Activated CD8-positive, alpha-beta T cell treated with anti-CD3 and anti-CD28 coated beads for 36 hours (primary cell): ENCODE measurements at places on chromosomes 5 and 9. TPM values are rescaled to one million over a fixed set of nuclear protein-coding genes. Genes with fewer than 3 reads are reported as not detected.
A peak's percentile ranks its signal among the peaks of the same experiment; 100 is the strongest.

Gene AFAP1L1
- total RNA-seq: 1.3 TPM

Gene CDO1
- 0.18 TPM for total RNA-seq

Gene TTLL11
- total RNA-seq: 0.56 TPM

Gene ZNF79
- 7.6 TPM for total RNA-seq

Gene PFN3
- total RNA-seq: not detected

Gene DIAPH1
- 209 TPM for total RNA-seq

Gene MARCOL
- total RNA-seq: not detected

DNA sequence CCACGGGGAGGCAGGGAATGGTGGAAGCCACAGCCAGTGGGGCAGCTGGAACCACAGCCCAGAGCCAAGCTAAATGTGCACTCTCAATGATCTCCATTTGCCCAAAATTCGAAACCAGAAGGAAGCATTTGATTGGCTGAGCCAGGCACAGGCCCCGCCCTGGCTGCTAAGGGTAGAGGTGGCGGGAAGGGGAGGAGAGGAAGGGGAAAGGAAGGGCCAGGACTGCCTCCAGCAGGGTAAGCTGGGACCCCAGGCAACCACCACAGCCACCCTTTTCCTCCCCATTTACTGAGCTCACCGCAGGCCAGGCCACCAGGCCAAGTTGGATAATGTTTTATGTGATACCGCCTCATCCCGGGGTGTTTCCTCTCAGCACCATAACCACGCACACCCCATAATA lies 100.3 kb upstream of the RAPGEF1 start:
- DNase-seq: no peak
- H3K36me3 ChIP-seq: no peaks in the 10 kb centered on the region
- H3K27me3 ChIP-seq: peaks cover 6% of the 10 kb centered on the region
- peak overlapping the region; percentile 61 for H3K27ac ChIP-seq
- H3K4me1 ChIP-seq: peaks cover 9% of the 10 kb centered on the region

GRCh38 chr5:128378196-128378595 lies 159.8 kb downstream of the FBN2 start:
- H3K27ac ChIP-seq: no peak overlapping the region
- no peaks in the 10 kb centered on the region for H3K36me3 ChIP-seq
- no peaks in the 10 kb centered on the region for H3K27me3 ChIP-seq
- no peak for DNase-seq
- H3K4me1 ChIP-seq: no peaks in the 10 kb centered on the region
- no peak overlapping the region for H3K4me3 ChIP-seq

DNA sequence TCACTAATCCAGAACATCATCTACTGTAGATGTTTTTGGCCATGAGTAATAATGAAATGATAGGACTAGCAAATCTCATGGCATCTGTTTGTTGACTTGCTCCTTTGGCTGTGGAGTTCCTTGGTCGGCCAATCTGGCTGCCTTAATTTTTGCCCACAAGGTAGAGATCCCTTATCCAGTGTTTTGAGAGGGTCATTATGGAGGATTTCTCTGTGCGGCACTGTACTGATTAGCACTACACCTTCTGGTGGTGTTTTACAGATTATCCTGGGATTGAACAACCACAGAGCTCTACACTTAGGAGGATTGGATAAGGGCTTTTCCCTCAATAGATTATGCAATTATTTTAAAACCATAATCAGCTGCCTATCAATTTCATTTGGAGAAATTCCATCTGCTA lies 3.2 kb upstream of the ENHO start:
- no peaks in the 10 kb centered on the region for H3K36me3 ChIP-seq
- DNase-seq: no peak
- peaks cover 23% of the 10 kb centered on the region for H3K4me1 ChIP-seq
- peaks cover 22% of the 10 kb centered on the region for H3K27me3 ChIP-seq

GRCh38 chr5:9445826-9446388 lies 100.0 kb downstream of the SEMA5A start:
- no peak overlapping the region for H3K4me3 ChIP-seq
- no peak for DNase-seq
- H3K27ac ChIP-seq: no peak overlapping the region
- no peaks in the 10 kb centered on the region for H3K4me1 ChIP-seq

DNA sequence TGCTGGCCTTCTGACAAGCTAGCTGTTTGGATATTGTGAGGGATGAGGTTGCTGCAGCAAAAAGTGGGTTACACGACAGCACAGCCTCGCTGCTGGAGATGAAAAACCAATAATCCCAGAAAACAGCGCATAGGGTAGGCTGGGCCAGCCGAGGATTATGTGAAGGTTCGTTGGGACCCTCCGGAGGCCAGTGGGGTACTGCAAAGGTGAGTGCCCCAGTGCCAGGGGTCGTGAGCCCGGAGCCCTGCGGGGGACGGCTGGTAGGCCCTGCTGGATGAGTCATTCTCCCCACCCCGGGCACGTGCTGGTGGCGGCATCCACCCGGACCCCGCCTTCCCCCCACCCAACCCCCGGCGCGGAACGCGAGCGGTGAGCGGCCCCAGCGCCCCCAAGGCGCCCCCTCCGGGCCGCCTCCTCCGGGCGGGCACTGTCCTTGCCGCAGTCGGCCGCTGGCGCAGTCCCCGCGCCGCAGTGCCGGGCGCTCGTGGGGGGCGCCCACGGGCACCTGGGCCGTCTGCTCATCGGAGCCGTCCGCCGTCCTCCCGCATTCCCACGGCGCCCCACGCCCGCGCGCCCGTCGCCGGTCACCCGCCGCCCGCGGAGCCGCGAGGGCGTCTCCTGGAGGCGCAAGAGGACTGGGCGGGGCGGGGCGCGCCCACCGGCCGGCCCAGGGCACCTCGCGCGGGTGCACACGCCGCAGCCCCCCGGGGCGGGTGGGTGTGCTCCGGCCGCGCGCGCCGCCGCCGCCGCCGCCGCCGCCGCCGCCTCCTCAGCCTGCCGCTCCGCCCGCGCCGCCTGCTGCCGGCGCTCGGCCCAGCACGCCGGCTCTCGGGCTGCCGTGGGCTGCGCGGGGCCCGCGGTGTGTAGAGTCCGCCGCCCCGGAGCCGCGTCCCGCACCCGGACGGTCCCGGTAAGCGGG lies at the start of gene PHF24:
Gene PHF24, plus strand, starts transcription at position 794 of the 919 bp plus-strand sequence. CDS start 13,014 bp downstream, outside the sequence.
- peak within 1 kb of the TSS; percentile 53 for H3K4me3 ChIP-seq
- DNase-seq: peak; percentile 32
- H3K27me3 ChIP-seq: peaks cover 53% of the 10 kb centered on the region
- no peak within 1 kb of the TSS for H3K27ac ChIP-seq

- peaks cover 12% of the 10 kb centered on the region for H3K4me1 ChIP-seq
- H3K27ac ChIP-seq: peak overlapping the region; percentile 95
- peak; percentile 85 for DNase-seq
- no peaks in the 10 kb centered on the region for H3K36me3 ChIP-seq
- H3K27me3 ChIP-seq: peaks cover 45% of the 10 kb centered on the region
Measured at GRCh38 chr9:21995006-21995665, 545 bp downstream of the CDKN2B-AS1 start.

- no peak overlapping the region for H3K4me3 ChIP-seq
- H3K27ac ChIP-seq: no peak overlapping the region
- no peaks in the 10 kb centered on the region for H3K4me1 ChIP-seq
- no peak for DNase-seq
- H3K27me3 ChIP-seq: no peaks in the 10 kb centered on the region
- H3K36me3 ChIP-seq: no peaks in the 10 kb centered on the region
Measured at GRCh38 chr9:134545215-134545542, 96.4 kb upstream of the COL5A1 start.

DNA sequence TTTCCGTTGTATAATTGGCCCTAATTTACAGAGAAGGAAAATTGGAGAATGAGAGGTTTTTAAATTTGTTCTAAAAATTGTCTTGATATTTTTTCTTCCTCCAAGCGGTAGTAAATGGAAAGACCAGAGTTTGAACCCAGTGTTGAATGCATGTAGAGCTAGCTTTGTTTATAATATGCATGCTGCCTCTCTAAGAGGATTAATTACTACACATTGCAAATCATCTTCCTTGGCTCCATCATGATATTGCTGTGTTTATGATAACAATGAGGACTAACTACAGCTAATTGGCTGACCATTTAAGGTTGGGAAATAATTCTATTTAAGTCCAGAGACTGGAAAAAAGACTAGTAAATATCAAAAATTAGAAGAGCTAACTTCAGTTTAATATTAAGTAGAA lies 338.5 kb downstream of the PLK2 start:
- H3K4me3 ChIP-seq: no peak overlapping the region
- no peak for DNase-seq
- H3K27ac ChIP-seq: no peak overlapping the region

DNA sequence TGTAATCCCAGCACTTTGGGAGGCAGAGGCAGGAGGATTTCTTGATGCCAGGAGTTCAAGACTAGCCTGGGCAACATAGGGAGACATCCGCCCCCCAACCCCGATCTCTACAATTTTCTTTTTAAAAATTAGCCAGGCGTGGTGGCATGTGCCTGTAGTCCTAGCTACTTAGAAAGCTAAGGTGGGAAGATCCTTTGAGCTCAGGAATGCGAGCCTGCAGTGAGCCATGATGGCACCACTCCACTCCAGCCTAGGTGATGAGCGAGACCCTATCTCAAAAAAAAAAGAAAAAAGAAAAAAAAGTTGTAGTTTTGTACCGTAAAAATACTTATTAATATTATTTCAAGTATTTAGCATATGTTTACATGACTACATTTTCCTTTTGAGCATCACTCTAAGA lies 29.3 kb downstream of the TSSK1B start:
- no peaks in the 10 kb centered on the region for H3K36me3 ChIP-seq
- H3K4me3 ChIP-seq: no peak overlapping the region
- H3K4me1 ChIP-seq: no peaks in the 10 kb centered on the region
- peaks cover 2% of the 10 kb centered on the region for H3K27me3 ChIP-seq
- DNase-seq: no peak
- H3K27ac ChIP-seq: no peak overlapping the region

GRCh38 chr5:53766673-53767072 lies 206.2 kb downstream of the NDUFS4 start:
- H3K36me3 ChIP-seq: no peaks in the 10 kb centered on the region
- H3K27ac ChIP-seq: no peak overlapping the region
- peaks cover 7% of the 10 kb centered on the region for H3K27me3 ChIP-seq
- H3K4me3 ChIP-seq: no peak overlapping the region
